8988T (cell line): ENCODE measurements at places on chromosomes 2 and 18.

GRCh38 chr2:38935568-38936172 is 46.0 kb downstream of the ARHGEF33 start:
- no peak for DNase-seq

GRCh38 chr2:210493528-210493927 is 17.0 kb upstream of the LANCL1 start:
- DNase-seq, result no peak

- no peak for DNase-seq
Measured at GRCh38 chr2:241048949-241049343, 50.5 kb downstream of the SNED1 start.

DNA sequence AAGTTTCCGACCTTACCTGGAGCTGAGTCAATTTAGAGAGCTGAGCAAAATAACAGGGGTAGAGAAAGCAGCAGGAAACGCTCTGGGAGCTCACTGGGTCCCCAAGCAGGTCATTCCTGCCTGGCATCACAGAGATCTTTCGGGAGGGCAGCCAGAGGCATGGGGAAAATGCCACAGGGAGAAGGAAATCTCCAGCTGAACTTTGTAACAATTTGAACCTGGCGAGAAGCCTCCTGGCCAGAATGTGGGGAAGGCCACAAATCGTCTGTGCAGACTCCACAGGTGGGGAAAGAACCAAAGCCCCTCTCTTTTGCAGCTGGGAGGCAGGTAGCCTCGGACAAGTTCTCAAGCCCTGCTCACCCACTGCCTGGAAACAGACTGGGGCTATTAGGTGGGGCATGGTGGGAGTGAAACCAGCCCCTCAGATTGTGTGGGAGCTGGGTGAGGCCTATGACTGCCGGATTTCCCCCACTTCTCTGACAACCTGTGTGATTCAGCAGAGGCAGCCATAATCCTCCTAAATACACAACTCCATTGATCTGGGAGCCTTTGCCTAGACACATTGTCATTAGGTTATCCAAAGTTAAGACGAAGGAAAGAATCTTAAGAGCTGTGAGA is 53.9 kb downstream of the INO80D start:
- no peak for DNase-seq

- DNase-seq, result no peak
Measured at GRCh38 chr2:15860760-15861159, 79.6 kb upstream of the MYCN start.

- DNase-seq, result no peak
Measured at GRCh38 chr18:55996717-55997116, 408.7 kb upstream of the TCF4 start.

DNA sequence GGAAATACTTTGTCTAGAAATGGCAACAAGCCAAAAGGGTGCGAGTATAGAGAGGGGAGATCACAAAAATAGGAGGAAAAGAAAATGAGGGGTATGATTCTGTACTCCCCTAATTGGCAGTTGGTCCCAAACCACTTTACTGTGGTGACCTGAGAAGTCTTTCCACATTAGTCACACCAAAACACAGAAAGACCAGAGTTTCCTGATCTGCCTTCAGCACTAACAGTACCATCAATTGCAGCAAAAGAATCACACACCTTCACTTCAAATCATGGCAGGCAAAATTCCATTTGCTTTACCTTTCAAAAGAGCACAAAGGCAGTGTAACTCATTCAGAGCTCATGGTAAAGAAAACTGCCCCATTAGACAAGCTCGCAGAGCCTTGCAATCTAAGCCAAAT is 86.8 kb downstream of the ALK start:
- no peak for DNase-seq

DNA sequence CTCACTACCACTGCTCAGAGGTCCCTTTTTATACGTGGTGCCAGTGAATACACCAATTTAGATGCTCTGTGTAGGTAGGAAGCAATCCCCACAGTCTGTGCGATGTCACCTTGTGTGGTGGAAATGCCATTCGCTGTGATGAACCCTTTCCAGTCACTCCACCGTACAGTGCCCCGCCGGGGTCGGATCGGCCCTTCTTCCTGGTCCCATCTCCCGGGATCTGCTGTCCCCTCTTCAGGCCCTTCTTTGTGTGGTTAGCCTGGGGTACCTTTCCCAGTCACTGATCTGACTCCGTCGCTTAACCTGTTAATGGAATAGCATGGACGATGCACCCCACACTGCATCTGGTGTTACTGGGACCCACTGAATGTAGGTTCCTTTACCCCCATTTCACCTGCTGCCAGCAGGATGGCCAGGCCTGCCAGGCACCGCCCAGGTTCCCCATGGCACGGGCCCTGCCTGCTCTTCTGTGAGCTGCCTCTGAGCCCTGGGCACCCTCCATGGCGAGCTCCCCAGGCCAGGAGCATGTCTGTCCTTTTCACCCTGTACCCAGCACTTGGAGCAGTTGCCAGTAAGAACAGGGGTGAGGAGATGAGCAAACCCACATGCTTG is 18.0 kb downstream of the TWIST2 start:
- DNase-seq, result no peak

DNA sequence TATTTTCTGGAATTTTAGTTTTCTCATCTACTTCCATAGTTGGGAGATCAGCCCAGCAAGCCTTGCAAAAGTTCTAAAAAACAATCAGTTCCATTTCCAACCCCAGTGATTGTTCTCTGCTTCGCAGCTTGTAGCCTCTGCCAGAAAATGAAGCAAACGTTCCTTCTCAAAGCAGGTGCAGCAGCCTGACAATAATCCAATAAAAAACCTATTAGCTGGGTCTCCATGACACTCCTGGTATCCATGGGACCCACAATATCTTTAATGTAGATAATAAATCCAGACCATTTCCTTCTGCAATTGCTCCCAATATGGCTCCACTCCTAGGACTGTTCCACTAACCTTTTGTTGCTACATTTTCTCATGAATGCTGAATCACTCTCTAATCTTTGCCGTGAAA is 140.8 kb upstream of the SETBP1 start:
- DNase-seq, result no peak

DNA sequence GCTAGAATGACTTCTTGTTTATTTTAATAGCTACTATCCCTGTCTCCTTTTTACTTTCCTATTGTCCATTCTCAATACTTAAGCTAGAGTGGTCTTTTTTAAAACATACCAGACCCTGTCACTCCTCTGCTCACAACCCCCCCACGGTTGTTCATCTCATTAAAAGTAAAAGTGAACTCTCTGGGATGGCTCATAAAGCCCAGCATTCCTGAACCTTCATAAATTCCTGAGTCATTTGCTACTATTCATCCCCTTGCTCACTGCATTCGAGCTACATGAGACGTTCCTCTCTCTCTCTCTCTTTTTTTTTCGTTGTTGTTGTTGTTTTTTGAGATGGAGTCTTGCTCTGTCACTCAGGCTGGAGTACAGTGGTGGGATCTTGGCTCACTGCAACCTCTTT is 148.7 kb upstream of the DSEL start:
- no peak for DNase-seq

- DNase-seq, result no peak
Measured at GRCh38 chr2:135870571-135870970, 5.7 kb downstream of the MCM6 start.

- DNase-seq, result no peak
Measured at GRCh38 chr2:240898108-240898730, 2.3 kb upstream of the MAB21L4 start.

- DNase-seq, result no peak
Measured at GRCh38 chr2:159411460-159411859, 125.0 kb upstream of the WDSUB1 start.

DNA sequence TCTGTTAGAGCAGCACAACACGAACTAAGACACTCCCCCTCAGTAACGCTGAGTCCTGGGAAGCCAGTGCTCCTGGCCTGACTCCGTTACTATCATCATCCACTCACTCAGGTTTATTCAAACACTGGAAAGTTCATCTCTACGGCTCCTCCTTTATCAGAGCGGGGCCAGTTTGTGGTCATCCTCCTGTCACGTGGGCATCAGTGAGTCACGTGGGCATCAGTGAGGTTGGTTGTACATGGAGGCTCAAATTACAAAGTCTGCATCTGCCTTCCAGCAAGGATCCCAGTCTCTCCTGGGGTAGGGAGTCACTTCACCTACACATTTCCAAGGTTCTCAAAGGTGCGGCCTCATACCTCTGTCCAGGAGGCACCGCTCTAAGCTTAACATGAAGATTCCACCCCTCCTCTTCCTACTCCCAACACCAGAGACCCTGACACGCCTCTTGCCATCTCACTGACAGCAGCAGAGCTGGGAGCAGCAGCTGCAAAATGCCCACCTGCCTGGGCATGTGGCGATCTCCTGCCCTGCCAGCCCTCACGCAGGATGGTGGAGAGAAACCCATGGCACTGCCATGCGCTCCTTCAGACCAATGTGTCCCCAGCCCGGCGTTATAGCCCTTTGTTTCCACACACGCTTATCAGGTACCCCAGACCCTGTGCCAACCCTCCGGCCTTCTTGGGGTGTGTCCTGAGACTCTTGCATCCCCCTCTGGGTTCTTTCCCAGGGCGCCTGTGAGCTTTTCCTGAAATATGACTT is 99.2 kb upstream of the PTPRM start:
- DNase-seq, result no peak

DNA sequence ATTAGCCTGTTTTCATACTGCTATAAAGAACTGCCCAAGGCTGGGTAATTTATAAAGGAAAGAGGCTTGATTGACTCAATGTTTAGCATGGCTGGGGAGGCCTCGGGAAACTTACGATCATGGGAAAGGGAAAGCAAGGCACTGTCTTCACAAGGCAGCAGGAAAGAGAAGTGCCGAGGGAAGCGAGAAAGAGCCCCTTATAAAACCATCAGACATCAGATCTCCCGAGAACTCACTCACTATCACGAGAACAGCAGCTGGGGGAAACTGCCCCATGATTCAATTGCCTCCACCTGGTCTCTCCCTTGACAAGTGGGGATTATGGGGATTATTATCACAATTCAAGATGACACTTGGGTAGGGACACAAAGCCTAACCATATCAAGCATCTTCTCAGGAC is 23.3 kb downstream of the RHOB start:
- DNase-seq, result no peak
